Psoas muscle (tissue), 8 donors: ENCODE measurements at places on chromosomes 3 and 15. TPM values are rescaled to one million over a fixed set of nuclear protein-coding genes. Genes with fewer than 3 reads are reported as not detected.

- no peak for DNase-seq
- no peaks in the 10 kb centered on the region for H3K36me3 ChIP-seq
- H3K27me3 ChIP-seq = no peaks in the 10 kb centered on the region
- H3K27ac ChIP-seq = peak overlapping the region; percentile 12
- H3K4me3 ChIP-seq = no peak overlapping the region
These were observed 51.7 kb downstream of the CHSY1 start for GRCh38 chr15:101200181-101200580.

DNA sequence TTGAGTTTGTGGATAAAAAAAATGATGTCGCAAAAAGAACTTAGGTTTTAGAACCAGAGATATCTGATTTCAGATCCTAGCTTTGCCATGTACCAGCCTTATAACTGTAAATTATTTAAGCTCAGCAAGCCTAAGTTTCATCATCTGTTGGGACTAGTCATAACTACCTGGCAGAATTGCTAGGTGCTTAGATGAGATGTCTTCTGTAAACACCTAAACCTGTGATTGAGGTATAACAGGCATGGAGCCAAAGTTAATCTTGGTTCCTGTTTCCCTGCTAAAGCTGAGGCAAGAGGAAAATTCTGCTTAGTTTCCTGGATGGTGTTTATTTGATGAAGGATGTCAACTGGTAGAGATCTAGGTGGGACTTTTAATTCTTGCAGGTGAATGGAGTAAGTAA, 331.3 kb upstream of the RBMS3 start:
- no peaks in the 10 kb centered on the region for H3K4me1 ChIP-seq
- H3K4me3 ChIP-seq = no peak overlapping the region

DNA sequence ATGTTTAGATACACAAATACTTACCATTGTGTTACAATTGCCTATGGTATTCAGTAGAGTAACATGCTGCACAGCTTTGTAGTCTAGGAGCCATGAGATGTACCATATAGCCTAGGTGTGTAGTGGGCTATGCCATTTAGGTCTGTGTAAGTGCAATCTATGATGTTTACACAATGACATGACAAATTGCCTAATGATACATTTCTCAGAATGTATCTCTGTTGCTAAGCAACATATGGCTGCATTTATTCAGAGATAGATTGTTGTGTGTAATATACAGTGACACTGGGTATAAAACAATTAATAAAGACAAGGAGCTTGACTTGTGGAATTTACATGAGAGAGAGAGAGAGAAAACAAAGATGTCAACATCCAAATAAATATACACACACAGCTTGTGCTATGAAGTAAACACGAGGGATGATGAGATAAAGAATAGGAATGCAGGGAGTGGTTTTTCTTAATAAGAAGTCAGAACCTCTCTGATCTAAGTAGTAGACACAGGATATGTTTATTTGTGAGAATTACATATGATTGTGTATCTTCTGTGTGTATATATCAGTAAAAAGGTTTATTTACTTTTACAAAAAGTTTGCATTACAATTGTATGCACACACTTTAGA, 110.0 kb downstream of the KCNAB1 start:
- no peak for DNase-seq
- H3K27me3 ChIP-seq = no peaks in the 10 kb centered on the region
- H3K36me3 ChIP-seq = no peaks in the 10 kb centered on the region
- H3K27ac ChIP-seq = no peak overlapping the region

DCBLD2 gene
- 4.1 TPM for total RNA-seq

LDHAL6B gene
- not detected for total RNA-seq

DNA sequence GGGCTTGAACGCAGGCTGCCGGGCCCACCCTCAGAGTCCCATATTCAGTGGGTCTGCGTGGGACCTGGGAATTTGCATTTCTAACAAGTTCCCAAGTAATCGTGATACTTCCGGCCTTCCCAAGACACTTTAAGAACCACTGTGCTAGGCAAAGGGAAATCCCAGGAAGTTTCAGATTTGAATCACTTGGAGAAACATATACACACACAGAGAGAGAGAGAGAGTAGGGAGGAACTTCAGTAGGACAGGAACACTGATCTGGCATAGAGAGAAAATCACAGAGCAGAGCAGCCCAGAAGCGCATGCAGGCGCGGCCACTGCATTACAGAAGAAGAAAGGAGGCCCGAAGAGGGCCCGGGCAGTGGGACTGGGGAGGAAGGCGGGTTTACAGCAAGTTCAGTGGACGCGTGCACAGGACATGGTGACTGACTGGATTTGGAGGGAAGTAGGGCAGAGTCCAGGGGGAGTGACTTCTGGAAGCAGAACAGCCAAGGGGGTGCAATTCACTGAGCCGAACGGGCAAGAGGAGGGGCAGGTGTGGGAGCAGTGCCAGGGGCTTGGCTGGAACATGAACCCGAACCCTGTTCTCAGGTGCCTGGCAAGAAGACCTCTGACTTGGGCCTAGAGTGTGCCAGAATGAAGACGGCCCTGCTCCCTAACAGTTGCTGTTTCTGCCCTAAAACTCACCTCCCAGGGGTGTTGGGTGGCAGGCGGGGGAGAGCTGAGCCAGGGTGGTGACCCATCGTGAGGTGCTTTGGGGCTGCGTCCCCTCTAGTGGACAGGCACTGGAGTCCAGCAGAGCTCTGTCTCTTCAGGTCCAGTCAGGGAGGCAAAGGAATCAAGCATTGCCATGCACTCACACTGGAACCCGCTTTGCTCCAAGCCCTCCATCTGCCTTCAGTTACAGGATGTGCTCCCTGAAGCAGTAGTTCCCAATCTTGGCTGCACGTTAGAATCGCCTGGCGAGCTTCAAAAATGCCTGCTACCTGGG, 101.3 kb upstream of the HES1 start:
- no peaks in the 10 kb centered on the region for H3K4me1 ChIP-seq
- H3K27ac ChIP-seq = no peak overlapping the region
- no peaks in the 10 kb centered on the region for H3K27me3 ChIP-seq
- H3K4me3 ChIP-seq = no peak overlapping the region
- no peaks in the 10 kb centered on the region for H3K36me3 ChIP-seq

DNA sequence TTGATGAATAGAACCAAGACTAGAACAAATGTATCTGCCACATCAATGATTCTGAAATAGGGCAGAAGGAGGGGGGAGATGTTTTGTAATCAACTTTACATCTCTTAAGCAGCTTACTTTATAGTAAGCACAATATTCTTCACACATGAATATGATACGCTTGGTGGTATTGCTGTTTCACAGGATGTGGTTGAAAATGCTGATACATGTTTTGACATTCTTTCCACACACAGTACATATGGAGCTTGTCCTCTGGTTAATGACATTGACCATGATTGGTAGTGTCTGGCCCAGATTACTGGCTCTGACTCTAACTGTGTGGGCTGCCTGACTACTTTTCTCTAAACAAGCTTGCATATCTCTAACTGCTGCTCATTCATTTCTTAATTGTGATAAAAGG, 168.9 kb downstream of the KLHL25 start:
- no peaks in the 10 kb centered on the region for H3K36me3 ChIP-seq
- H3K27ac ChIP-seq = peak overlapping the region; percentile 87
- peaks cover 64% of the 10 kb centered on the region for H3K4me1 ChIP-seq
- H3K4me3 ChIP-seq = no peak overlapping the region
- DNase-seq = no peak
- no peaks in the 10 kb centered on the region for H3K27me3 ChIP-seq

- H3K4me1 ChIP-seq = no peaks in the 10 kb centered on the region
- no peak overlapping the region for H3K27ac ChIP-seq
- no peak for DNase-seq
- H3K4me3 ChIP-seq = no peak overlapping the region
These were observed 348.2 kb downstream of the GRM7 start for GRCh38 chr3:7209098-7209497.

- H3K36me3 ChIP-seq = no peaks in the 10 kb centered on the region
- no peak overlapping the region for H3K4me3 ChIP-seq
- no peaks in the 10 kb centered on the region for H3K27me3 ChIP-seq
- no peak overlapping the region for H3K27ac ChIP-seq
- H3K4me1 ChIP-seq = peaks cover 10% of the 10 kb centered on the region
- no peak for DNase-seq
These were observed 166.5 kb upstream of the NECTIN3 start for GRCh38 chr3:110905121-110905520.

DNA sequence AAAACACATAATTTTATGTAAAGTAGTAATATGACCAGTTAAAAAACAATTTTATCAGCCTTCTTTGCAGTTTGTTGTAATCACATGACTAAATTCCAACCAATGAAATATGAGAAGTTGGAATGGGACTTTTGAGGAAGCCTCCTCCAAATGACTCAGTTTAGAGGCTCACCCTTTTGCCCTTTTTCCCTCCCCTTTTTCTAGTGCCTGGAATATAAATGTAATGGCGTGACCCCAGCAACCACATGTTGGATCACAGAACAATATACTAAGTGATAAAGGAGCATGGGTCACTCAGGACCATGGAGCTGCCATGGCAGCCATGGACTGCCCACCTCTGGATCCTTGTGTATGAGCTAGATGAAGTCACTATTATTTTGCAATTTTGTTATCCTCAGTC, 48.8 kb upstream of the HEG1 start:
- H3K27me3 ChIP-seq = no peaks in the 10 kb centered on the region
- no peak for DNase-seq
- no peak overlapping the region for H3K4me3 ChIP-seq
- no peak overlapping the region for H3K27ac ChIP-seq
- peaks cover 3% of the 10 kb centered on the region for H3K4me1 ChIP-seq
- no peaks in the 10 kb centered on the region for H3K36me3 ChIP-seq

DNA sequence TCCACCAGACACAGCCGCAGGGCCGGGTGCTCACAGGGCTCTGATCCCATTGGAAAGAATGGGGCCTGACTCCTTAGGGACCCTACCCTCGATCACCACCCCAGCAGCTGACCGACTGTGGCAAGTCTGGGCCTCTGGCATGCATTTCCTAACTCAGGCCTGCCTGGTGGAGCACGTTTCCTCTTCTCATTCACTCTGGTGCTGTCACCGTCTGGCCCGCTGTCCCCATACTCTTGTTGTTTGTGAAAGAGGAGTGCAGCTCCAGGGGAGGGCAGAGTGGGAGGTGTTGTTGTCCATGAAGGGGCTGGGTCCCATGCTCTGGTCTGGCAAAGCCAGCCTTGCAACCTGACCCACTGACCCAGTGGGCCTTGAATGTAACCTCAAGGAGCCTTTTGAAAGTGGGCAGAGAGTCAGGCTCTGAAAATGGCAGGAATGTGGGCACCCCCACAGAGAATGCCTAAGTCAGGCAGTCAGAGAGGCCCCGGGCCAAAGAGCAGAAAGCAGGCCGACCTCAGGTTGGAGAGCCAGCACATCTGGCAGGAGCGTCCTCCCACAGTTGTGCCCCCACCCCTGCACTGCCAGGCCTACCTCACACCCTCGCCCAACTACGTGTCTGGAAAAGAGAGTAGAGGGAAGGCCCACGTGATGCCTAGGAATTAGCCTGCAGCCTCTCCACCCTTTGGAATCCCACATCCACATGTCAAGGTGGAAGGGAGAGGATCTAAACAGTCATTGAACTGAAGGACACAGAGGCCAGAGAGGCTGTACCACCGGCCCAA, 10.9 kb downstream of the SEMA7A start:
- no peak overlapping the region for H3K4me3 ChIP-seq
- no peaks in the 10 kb centered on the region for H3K4me1 ChIP-seq
- DNase-seq = no peak
- H3K27me3 ChIP-seq = no peaks in the 10 kb centered on the region
- H3K27ac ChIP-seq = peak overlapping the region; percentile 16

GRCh38 chr15:99616773-99617342, 51.1 kb downstream of the MEF2A start:
- no peak overlapping the region for H3K4me3 ChIP-seq
- H3K4me1 ChIP-seq = peaks cover 84% of the 10 kb centered on the region
- H3K27ac ChIP-seq = peak overlapping the region; percentile 25
- H3K36me3 ChIP-seq = no peaks in the 10 kb centered on the region
- no peaks in the 10 kb centered on the region for H3K27me3 ChIP-seq

- no peaks in the 10 kb centered on the region for H3K4me1 ChIP-seq
- no peaks in the 10 kb centered on the region for H3K36me3 ChIP-seq
- DNase-seq = no peak
- H3K4me3 ChIP-seq = no peak overlapping the region
These were observed 25.0 kb upstream of the PLA2G4D start for GRCh38 chr15:42119446-42119760.

GRCh38 chr3:2536575-2536974, 437.9 kb downstream of the CNTN4 start:
- no peak for DNase-seq
- H3K4me1 ChIP-seq = no peaks in the 10 kb centered on the region
- H3K36me3 ChIP-seq = no peaks in the 10 kb centered on the region
- no peaks in the 10 kb centered on the region for H3K27me3 ChIP-seq

ALCAM gene
- total RNA-seq = 1.2 TPM

- no peaks in the 10 kb centered on the region for H3K4me1 ChIP-seq
- no peaks in the 10 kb centered on the region for H3K27me3 ChIP-seq
- H3K36me3 ChIP-seq = no peaks in the 10 kb centered on the region
- DNase-seq = no peak
- no peak overlapping the region for H3K4me3 ChIP-seq
- no peak overlapping the region for H3K27ac ChIP-seq
These were observed 14.9 kb downstream of the MINDY4B start for GRCh38 chr3:150890295-150890694.

- no peak for DNase-seq
- H3K4me1 ChIP-seq = no peaks in the 10 kb centered on the region
- no peak overlapping the region for H3K4me3 ChIP-seq
- no peaks in the 10 kb centered on the region for H3K36me3 ChIP-seq
These were observed 13.9 kb downstream of the ISLR2 start for GRCh38 chr15:74144153-74144775.

FAH gene
- 27.5 TPM for total RNA-seq

ATP13A4 gene
- not detected for total RNA-seq

DNA sequence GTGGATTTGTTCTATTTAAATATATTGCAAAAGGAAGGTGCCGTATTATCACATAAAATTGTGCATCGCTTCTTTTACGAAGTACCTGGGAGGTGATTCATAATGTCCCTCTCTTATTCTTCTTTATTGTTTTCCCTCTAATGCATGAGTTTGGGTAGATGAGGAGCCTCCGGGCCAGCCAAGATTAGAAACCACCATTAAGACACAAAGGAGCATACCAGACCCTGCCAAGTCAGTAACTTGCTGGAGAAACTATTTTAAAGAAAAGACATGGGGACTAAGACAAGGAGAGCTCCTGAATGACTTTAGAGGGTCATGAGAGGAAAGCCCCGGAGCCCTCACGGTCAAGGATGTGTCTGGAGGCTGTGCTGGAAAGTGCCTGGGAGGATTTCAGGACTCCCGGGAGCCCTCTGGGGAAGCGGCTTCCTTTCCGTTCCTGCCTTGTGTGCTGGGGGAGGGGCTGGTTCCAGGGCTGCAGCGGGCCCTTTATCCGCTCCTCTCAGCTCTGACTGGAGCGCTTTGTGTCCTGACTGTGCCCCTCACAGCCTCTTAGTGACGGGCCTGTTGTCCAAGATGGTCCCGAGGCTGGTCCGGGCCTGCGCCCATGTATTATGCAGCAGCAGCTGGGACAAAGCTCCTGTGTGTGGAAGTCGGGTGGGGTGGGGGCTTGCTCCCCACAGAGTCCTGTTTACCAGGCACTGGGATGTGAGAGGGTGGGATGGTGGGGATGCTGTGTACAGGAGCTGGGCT, 35.7 kb downstream of the CORO2B start:
- no peaks in the 10 kb centered on the region for H3K27me3 ChIP-seq
- no peaks in the 10 kb centered on the region for H3K36me3 ChIP-seq
- H3K4me3 ChIP-seq = no peak overlapping the region
- no peak for DNase-seq
- no peak overlapping the region for H3K27ac ChIP-seq
